Neural progenitor cell (in vitro differentiated cells): ENCODE measurements at places on chromosomes 2 and 18. TPM values are rescaled to one million over a fixed set of nuclear protein-coding genes. Genes with fewer than 3 reads are reported as not detected.

The CYP27C1 gene
- total RNA-seq, result 3.0 and 3.8 TPM in 2 replicates

The TDRD15 gene
- not detected in 2 replicates for total RNA-seq

The ATRAID gene
- 133 and 142 TPM in 2 replicates for total RNA-seq

The MALL gene
- 1.1 and 1.4 TPM in 2 replicates for total RNA-seq

The HTR2B gene
- total RNA-seq, result not detected in 2 replicates

The SULT1C2 gene
- 0.28 and 1.6 TPM in 2 replicates for total RNA-seq

The VSNL1 gene
- total RNA-seq, result 54.5 and 94.4 TPM in 2 replicates

The PMAIP1 gene
- 3.1 and 3.5 TPM in 2 replicates for total RNA-seq

DNA sequence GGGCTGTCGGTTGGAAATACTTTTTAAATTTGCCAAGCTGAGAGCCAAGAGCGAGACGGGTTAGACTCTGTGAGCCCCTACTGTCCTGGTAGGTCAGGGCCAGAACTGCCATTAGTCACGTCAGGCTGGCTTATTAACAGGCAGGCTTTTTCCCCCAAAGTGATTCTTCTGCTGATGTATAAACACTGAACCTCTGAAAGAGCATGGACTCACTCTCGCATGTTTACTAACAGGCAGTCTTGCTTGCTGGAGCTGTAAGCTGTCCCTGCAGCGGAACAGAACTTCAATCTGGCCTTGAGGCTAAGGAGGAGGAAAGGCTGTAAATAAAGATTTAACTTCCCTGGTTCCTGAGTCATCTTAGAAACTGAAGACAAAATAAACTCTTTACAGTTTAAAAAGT lies 288.4 kb downstream of the PIEZO2 start:
- H3K27ac ChIP-seq, result no peak overlapping the region
- H3K27me3 ChIP-seq, result no peaks in the 10 kb centered on the region
- no peaks in the 10 kb centered on the region for H3K36me3 ChIP-seq

- no peak overlapping the region for H3K4me3 ChIP-seq
- H3K27me3 ChIP-seq, result no peaks in the 10 kb centered on the region
- H3K27ac ChIP-seq, result no peak overlapping the region
- H3K4me1 ChIP-seq, result no peaks in the 10 kb centered on the region
- DNase-seq, result no peak
Observed at GRCh38 chr2:230347659-230348305, 20.8 kb downstream of the SP140L start.

DNA sequence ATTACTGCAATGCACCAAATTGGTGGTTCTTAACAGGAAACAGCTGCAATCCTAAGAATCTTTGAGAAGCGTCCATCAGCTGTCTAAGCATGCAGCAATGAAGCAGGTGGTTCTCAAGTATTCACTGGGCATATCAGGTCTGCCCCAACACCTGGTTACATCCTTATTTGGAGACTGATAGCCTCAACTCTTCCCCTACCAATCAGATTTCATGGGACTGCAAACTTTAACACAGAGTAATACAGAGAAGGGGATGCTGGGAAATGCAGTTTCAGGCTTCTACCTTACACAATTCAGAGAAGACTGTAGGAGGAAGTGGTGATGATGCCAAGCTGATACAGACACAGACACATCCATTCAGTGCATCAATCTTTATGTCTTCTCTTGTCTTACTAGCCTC lies 240.5 kb downstream of the BCL2 start:
- no peaks in the 10 kb centered on the region for H3K36me3 ChIP-seq
- H3K27me3 ChIP-seq, result no peaks in the 10 kb centered on the region
- H3K4me3 ChIP-seq, result no peak overlapping the region
- DNase-seq, result no peak
- H3K4me1 ChIP-seq, result peaks cover 3% of the 10 kb centered on the region

GRCh38 chr2:71212336-71212735 lies 14.6 kb downstream of the PAIP2B start:
- H3K4me1 ChIP-seq, result no peaks in the 10 kb centered on the region
- H3K27me3 ChIP-seq, result no peaks in the 10 kb centered on the region
- no peak overlapping the region for H3K27ac ChIP-seq
- H3K36me3 ChIP-seq, result no peaks in the 10 kb centered on the region

DNA sequence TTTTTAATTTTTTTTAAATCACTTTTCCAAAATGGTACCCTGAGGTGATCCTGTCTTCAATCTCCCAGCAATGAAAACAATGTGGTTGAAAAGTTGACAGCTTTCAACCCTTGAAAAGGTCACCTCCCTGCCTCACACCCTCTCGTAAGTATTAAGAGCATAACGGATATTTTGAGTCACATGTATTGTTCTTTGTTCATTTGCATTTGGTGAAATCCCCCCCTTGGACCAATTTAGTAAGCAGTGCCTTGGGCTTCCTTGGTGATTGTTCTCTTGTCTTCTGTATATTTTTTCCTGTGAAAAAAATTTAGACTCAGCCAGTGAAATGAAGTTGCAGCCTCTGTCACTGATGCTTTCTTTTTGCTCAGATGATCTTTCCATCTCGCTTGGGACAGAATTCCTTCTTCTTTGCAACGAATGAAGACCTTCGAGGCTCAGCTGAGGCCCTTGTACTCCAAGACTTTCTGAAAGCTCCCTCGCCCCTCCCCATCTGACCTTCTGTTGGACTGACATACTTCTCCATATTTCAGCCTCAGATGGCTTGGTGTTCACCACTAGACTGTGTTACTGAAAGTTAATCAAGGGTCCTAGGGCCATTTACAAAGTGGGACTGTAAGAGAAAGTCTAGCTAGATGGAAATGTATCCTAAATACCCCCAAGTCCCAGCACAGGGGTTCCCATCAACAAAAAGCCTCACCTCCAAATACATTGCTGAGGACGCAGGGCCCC lies 158.4 kb downstream of the BCL2 start:
- no peaks in the 10 kb centered on the region for H3K27me3 ChIP-seq

- no peak for DNase-seq
- H3K27ac ChIP-seq, result no peak overlapping the region
- H3K4me3 ChIP-seq, result no peak overlapping the region
- no peaks in the 10 kb centered on the region for H3K27me3 ChIP-seq
- no peaks in the 10 kb centered on the region for H3K36me3 ChIP-seq
Observed at GRCh38 chr2:188518381-188518780, 226.7 kb downstream of the GULP1 start.

- H3K4me1 ChIP-seq, result no peaks in the 10 kb centered on the region
- no peak overlapping the region for H3K4me3 ChIP-seq
- DNase-seq, result no peak
- H3K36me3 ChIP-seq, result no peaks in the 10 kb centered on the region
- H3K27me3 ChIP-seq, result no peaks in the 10 kb centered on the region
Observed at GRCh38 chr2:143139835-143140393, 10.7 kb downstream of the ARHGAP15 start.

GRCh38 chr2:130385709-130386108 lies 29.9 kb downstream of the PTPN18 start:
- H3K27ac ChIP-seq, result no peak overlapping the region
- no peak overlapping the region for H3K4me3 ChIP-seq
- H3K36me3 ChIP-seq, result no peaks in the 10 kb centered on the region
- no peak for DNase-seq

DNA sequence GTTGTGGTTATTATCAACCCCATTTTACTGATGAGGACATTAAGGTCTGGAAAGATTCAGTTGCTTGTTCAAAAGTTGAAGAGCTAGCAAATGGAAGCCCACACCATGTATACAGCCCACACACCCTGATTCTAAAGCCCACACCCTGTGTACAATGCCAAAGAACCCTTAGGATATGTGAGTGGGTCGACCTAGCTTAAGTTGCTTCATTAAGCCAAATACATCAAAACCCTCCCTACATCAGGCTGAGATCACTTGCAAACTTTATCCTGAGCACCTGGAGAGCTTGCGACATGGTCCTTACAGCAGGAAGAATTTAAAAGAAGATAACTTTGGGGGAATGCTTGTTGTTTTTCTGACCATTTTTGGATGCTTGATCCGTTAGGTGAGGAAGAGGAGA lies 435 bp upstream of the ARHGAP25 start:
- DNase-seq, result no peak
- H3K36me3 ChIP-seq, result no peaks in the 10 kb centered on the region
- H3K4me1 ChIP-seq, result no peaks in the 10 kb centered on the region
- no peak overlapping the region for H3K4me3 ChIP-seq
- H3K27ac ChIP-seq, result no peak overlapping the region

DNA sequence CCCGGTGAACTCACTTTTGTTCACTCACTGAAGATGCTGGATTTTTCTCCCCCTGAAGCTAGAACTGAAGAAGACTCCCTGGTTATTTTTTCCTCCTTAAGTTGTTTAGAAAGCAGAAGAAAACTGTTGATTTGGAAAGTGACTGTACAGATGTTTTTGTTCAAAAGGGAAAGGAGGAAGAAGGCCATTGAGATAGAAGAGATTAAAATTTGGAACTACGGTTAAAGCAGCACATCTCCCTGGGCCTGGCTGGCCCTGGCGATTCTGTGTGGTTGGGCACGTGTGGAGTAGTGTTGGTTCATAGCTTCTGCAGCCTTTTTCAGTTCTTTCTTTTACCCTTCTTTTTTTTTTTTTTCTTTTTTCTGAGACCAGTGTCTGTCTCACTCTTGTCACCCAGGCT lies 109.2 kb downstream of the MAP4K4 start:
- H3K36me3 ChIP-seq, result no peaks in the 10 kb centered on the region
- DNase-seq, result no peak
- no peak overlapping the region for H3K27ac ChIP-seq
- no peak overlapping the region for H3K4me3 ChIP-seq

DNA sequence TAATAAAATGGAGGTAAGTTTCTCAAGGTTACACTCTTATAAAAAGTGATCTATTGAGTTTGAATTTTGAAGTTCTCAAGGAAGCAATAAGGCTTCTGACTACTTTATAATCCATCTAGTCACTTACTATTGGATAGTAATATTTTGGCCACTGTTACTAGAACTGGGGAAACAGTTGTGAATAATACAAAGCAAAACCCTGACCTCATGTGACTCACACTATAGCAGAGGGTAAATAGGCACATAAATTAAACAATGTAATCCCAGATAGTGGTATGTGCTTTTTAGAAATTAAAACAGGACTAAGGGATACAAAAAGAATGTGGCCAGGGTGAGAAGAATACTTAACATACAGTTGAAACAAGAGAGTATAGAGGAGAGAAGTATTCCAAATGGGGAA lies 78.6 kb downstream of the CALCRL start:
- no peak for DNase-seq
- H3K4me1 ChIP-seq, result no peaks in the 10 kb centered on the region
- no peak overlapping the region for H3K27ac ChIP-seq
- no peaks in the 10 kb centered on the region for H3K36me3 ChIP-seq

DNA sequence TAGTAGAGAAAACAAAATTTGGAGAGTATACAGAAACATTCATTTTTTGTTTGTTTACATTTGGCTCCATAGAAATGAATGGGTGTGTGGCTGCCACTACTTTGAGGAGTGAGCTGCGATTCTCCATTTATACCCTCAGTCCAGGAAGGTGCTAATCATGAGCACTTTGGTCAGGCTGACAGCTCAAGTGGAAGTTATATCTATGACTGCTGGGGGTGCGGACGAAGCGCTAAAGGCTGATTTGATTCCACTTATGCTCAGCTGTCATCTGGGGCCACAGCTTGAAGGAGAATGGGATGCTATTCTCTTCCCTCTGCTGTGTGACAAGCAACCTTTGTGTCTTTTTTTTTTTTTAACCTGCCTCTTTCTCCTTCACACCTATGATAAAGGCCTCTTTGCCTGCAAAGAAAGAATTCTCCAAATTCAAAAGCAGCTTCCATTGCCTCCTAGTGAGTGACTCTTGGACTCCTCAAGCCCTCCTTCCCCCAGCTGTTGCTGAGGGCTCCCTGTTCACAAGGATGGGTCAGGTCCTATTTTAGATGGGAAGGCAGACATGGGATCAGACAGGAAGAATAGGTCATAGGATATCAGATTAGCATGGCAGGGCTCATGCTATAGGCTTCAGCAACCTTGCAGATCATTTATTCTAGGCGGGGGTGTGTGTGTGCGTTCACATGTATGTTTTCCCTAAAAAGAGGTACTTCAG lies 201.6 kb downstream of the SETBP1 start:
- H3K27ac ChIP-seq, result no peak overlapping the region
- no peaks in the 10 kb centered on the region for H3K36me3 ChIP-seq
- peaks cover 15% of the 10 kb centered on the region for H3K4me1 ChIP-seq
- H3K27me3 ChIP-seq, result no peaks in the 10 kb centered on the region
- DNase-seq, result no peak

DNA sequence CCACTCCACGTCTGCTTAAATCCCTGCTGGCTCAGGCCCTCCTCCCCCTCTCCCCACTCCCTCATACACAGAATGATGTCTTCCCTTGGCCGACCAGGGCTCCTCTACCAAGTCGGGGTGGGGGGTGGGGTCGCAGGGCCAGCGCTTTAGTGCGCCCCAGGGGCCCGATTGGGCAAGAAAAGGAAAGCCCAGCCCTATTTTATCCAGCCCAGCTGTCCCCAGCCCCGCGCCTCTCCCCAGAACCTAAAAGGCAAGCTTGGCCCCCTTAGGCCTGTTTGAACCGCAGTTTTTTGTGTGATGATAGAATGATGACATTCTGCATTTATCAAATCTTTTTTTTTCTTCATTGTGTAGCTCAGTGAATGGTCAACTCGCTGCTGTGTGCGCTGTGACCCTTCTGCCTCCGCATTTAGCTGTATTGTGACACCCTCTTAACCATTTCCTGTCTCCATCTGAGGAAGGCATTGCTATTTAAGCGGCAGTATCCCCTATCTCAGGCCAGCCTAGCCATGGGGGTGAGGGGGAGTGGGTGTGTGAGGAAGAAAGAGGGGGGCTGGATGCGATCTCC lies 231.4 kb downstream of the HAUS1 start:
- H3K27me3 ChIP-seq, result peaks cover 29% of the 10 kb centered on the region
- peak; percentile 80 for DNase-seq

GRCh38 chr2:46096260-46096659 lies 200.9 kb upstream of the EPAS1 start:
- no peaks in the 10 kb centered on the region for H3K4me1 ChIP-seq
- H3K27ac ChIP-seq, result no peak overlapping the region
- no peak for DNase-seq
- H3K27me3 ChIP-seq, result no peaks in the 10 kb centered on the region
- H3K36me3 ChIP-seq, result no peaks in the 10 kb centered on the region
- H3K4me3 ChIP-seq, result no peak overlapping the region

- peak; percentile 62 for DNase-seq
- peaks cover 22% of the 10 kb centered on the region for H3K4me1 ChIP-seq
- H3K4me3 ChIP-seq, result peak overlapping the region; percentile 13
Observed at GRCh38 chr2:2788076-2788475, 457.0 kb upstream of the MYT1L start.

- H3K36me3 ChIP-seq, result no peaks in the 10 kb centered on the region
- no peak overlapping the region for H3K27ac ChIP-seq
- no peak for DNase-seq
- H3K4me1 ChIP-seq, result no peaks in the 10 kb centered on the region
- H3K27me3 ChIP-seq, result no peaks in the 10 kb centered on the region
Observed at GRCh38 chr2:131155208-131155855, 50.2 kb downstream of the PLEKHB2 start.

DNA sequence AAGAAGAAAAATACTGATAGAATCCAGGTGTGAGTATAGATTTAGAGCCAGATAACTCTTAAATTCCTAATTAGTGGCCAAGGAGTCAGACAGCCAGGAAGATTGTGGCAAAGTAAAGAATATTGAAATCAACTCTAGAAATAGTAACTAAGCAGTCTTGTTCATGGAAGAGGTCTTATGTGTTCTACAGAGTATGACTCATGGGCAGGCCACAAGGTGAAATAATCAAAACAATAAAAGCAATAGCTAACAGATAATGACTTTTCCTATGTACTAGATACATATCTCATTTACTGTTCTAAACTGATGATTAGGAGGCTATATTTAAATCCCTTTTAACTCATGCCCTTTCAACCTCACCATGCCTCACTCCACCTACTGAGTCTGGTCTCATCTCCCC lies 227.4 kb upstream of the COL3A1 start:
- no peak overlapping the region for H3K4me3 ChIP-seq
- no peaks in the 10 kb centered on the region for H3K36me3 ChIP-seq
- no peaks in the 10 kb centered on the region for H3K4me1 ChIP-seq
- no peak overlapping the region for H3K27ac ChIP-seq
- no peak for DNase-seq
